ENCODE measurements at places on chromosomes 2 and 18.

GRCh38 chr2:129738799-129739198, 240.7 kb upstream of the RAB6C start:
- no peak for DNase-seq

DNA sequence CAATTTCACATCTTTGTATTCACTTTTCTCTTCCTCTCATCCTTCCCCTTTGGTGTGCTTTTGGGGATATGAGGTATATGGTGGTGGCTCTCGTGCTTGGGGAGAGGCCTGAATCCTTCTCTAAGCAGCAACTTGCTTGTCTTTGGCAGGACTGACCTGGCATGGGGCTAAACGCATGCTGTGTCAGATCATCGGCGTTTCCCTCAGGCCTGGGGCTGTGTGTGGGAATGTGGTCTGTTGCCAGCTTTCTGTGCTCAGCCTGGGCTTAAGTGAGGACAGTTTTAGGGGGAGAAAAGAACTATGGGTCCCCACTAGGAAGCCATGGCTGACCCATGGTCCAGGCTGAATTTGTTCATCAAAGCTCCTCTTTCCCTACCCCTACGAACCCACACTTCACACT, 60.7 kb downstream of the TET3 start:
- no peak for DNase-seq

DNA sequence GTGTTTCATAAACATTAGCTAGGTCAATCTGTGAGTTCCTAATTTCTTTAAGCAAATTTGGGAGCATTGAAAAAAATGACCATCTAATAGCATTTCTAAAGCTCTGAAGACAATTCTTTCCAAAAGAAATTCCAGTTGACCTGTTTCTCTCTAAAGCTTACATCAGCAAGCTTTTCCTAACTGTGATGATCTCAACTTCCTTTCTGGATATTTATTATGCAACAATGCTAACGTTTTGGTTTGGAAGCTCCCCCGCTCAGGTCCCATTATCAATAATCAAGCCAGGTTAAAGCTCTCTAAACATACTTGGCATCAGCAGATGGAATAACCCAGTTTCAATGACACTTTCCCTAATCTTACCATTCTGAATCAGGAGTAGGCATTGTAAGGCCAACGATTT, 196.3 kb upstream of the TANK start:
- DNase-seq, result no peak

DNA sequence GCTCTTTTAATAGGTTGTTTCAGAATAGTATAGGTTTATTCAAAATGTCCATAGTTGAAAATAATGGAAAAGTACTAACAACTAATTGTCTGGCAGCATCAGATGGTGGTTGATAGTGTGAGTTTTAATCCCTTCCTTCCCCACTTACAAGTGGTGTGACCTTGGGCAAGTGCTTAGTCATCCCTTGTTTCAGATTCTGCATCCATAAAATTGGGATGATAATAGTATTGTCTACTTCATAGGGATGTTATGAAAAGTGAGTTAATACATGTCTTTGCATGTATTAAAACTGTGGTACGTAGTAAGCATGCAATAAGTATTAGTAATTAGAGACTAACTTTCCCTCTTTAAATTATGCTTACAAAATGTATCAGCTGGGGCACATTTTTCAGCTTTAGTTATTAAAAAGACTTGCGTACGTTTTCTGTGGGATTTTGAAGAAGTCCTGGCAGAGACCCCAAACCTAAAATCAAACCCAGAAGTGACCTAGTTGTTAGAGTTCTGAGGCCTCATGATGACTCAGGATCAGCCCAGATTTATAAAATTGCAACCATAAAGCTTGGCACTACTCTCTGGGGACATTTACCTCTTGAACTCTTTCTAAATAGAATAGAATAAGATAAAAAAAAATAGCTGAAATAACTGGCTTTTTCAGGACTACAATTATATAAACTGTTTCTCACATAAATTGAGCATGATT, 8.6 kb downstream of the ITGA4 start:
- DNase-seq, result no peak
